Esophagus squamous epithelium (tissue), 5 donors: ENCODE measurements at places on chromosomes 12 and 14.

- no peak for DNase-seq
Measured at GRCh38 chr14:57937676-57938075, 71.8 kb upstream of the SLC35F4 start.

- no peak for DNase-seq
Measured at GRCh38 chr14:51616724-51617409, 34.8 kb upstream of the FRMD6 start.

- no peak for DNase-seq
Measured at GRCh38 chr14:57712102-57712501, 153.8 kb downstream of the SLC35F4 start.

DNA sequence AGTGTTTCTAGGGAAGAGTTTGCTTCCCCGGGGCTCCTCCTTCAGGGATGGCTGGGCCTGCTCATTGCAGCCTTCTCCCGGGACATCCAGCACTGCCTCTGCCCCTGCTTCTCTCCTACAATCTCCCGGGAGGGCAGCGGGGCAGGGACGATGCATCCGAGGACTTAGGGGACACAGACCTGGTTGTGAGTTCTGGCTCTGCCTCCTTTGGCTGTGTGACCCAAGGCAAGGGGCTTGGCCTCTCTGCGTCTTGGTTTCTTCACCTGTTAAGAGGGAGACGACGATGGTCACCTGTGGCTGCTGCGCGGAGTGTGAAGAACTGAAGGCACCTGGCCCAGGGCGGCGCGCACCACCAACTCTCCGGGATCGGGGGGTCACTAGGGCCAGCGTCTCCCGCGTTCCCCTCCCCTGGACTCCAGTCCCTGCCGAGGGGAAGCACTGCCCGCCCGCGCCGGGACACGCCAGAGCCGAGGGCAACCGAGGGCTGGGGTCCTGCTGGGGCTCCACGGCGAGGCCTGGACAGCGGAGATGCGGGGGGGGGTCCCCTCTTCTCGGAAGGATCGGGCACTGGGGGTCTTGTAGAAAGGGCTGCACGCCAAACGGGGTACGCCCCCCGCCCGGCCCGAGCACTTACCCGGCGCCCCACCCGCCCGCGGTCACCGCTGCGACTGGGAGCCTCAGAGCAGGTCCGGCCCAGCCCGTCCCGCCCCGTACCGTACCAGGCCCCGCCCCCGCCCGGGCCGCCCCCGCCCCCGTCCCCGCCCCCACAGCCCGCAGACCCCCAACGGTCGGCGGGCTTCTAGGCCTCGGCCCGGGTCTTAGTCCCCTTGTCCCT, at the start of gene HVCN1:
Gene HVCN1 (minus strand): TSS at position 670 of the 835 bp plus-strand sequence. CDS start 5,870 bp downstream, outside the sequence.
- no peak for DNase-seq

DNA sequence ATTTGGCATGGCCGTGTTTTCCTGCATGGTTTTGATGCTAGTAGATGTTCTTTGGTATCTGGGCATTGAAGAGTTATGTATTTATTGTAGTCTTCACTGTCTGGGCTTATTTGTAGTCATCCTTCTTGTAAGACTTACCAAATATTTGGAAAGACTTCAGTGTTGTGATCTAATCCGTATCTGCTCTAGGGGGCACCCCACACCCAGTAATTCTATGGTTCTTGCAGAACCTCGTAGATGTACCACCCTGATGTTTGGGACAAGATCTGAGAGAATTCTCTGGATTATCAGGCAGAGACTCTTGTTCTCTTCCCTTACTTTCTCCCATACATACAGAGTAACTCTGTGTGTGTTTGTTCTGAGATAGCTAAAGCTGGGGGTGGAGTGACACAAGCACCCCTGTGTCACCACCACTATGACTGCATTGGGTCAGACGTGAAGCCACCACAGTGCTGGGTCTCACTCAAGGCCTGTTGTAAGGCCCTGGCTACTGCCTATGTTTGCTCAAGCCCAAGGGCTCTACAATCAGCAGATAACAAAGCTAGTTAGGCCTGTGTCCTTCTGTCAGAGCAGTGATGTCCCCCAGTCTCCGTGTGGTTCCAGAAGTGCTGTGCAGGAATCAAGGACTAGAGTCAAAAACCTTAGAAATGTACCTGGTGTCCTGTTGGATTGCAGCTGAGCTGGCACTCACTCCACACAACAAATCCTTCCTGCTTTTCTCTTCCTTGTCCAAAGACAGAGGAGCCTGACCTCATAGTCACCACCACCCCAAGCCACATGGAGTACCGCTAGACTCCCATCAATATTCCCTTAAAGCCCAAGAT, 9.6 kb downstream of the RDH16 start:
- no peak for DNase-seq

GRCh38 chr12:94380507-94380906, 79.2 kb downstream of the CEP83 start:
- no peak for DNase-seq

DNA sequence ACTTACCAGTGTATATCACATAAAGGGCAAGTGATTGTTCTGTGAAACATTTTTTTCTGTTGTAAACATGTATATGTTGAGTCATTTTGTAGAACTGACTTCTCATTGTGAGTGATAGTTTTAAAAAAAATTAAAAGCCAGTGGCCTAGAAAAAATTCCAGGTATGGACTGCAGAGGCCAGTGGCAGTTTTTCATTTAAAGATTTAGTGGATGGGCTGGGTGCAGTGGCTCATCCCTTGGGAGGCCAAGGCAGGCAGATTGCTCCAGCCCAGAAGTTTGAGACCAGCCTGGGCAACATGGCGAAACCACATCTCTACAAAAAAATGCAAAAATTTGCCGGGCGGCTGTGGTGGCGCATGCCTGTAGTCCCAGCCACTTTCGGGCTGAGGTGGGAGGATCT, 84.7 kb upstream of the MDM1 start:
- no peak for DNase-seq

DNA sequence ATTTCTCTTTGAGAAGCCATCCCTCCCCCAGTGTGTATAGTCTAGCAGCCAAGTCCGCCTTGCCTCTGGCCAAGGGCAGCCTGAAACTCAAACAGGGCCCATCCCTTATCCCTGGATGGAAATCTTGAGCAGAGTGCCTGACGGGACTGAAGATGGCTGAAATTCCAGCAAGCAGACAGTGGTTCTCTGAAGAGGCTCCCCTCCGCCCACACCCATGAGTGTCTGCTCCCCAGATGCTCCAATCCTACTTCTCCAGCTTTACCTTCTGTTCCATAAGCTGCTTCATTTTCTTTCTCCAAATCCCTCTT, 396.2 kb downstream of the NUAK1 start:
- no peak for DNase-seq

DNA sequence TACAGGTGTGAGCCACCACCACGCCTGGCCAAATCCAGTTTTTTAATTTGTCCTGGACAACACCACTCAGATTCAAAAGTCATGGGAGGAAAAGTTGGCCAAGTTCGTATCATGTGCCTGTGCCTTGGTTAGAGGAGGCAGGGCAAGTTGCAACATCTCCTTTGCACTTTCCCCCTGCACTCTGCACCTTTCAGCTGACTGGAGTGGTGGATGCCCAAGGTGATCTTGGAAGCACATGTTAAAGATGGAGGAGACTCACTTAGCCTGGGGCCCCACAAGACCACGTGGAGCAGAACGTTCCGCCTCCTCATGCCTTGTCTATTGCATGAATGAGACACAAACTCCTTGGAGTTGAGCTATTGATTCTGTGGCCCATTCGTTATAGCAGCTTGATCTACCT, 82.1 kb upstream of the FZD10 start:
- DNase-seq = no peak

- DNase-seq = no peak
Measured at GRCh38 chr12:22246217-22246846, 88.2 kb downstream of the ST8SIA1 start.

GRCh38 chr12:57934819-57935218, 6.5 kb upstream of the ATP23 start:
- no peak for DNase-seq

GRCh38 chr12:13436182-13436581, 239.7 kb downstream of the EMP1 start:
- no peak for DNase-seq

DNA sequence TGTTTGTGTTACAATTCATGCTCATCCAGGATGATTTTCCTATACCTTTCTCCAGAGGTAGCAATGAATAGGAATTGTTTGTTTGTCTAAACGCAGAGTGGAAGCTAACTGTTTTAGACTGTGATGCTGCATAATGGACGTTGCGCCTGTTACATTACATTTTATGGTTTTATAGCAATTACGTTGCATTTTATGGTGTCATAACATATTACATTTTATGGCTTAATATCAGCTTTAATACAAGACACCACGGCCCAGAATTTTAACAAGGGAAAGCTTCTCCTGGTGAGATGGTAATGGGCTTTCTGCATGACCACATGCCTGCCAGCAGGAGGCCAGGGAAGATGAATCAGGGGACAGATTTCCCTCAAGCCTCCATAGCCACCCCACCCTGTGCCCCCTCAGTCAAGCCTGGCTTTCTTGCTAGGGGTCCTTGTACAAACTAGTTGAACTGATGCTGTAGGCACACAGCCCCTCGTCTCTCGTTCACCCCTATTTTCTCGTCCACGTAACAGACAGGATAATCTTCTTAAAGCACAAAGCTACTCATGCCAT, 56.5 kb downstream of the HSPB8 start:
- no peak for DNase-seq

- no peak for DNase-seq
Measured at GRCh38 chr12:2341871-2342270, 289.1 kb downstream of the CACNA1C start.

DNA sequence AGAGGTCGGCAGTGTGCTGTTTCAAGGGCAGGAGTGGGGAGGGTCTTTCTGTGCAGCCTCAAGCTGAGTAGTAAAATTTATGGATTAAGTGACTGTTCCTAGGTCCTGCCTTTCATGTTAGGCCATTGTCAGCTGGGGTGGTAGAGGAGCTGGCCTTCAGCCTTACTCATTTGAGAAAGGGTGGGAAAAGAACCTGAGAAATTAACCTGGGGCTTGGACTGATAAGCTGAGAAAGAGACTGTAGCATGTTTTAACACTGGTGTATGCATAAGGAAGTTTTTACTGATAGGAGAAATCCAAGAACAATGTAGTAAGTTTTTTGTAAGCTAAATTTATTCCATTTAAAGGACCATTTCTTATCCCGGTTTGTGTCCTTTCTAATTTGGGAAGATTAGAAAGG, 20.7 kb downstream of the IFT43 start:
- no peak for DNase-seq

- DNase-seq = no peak
Measured at GRCh38 chr12:53208877-53209463, 1.9 kb upstream of the ITGB7 start.

- no peak for DNase-seq
Measured at GRCh38 chr12:88127099-88127498, 14.8 kb downstream of the CEP290 start.

DNA sequence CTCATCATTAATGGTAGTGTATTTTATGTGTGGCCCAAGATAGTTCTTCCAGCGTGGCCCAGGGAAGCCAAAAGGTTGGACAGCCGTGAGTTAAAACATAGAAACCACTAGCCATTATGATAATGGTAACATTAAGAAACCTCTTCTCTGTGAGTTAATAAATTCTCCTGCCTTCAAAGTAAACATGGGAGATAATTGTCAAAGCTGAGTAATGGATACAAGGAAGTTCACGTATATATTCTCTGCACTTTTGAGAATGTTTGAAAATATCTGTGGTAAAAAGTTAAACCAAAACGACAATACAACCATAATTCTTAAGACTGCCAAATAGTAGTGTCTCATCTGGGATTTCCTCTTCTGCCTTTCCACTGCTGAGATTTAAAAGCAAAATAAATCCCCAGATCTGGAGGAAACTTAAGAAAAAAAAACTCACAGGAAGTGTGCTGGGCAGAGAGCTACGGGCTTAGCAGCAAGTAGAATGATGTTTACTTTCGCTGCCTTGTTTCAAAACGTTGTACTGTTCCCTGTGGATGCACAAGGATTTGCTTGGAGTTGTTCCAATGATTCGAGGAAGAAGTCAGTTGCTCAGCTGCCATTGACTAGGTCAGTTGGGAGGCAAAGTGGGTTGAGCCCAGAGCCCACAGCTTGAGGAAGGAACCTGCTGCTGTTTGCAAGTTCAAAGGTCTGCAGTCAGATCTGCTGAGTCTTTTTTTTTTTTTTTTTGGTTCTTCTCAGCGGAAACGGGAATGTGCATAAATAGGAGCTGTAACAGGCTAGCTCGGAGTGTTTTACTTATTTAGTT, 1.7 kb downstream of the TPCN1 start:
- no peak for DNase-seq

- DNase-seq = no peak
Measured at GRCh38 chr14:30375296-30375892, 183.6 kb upstream of the G2E3 start.

GRCh38 chr12:98757455-98757854, 112.4 kb downstream of the APAF1 start:
- no peak for DNase-seq

DNA sequence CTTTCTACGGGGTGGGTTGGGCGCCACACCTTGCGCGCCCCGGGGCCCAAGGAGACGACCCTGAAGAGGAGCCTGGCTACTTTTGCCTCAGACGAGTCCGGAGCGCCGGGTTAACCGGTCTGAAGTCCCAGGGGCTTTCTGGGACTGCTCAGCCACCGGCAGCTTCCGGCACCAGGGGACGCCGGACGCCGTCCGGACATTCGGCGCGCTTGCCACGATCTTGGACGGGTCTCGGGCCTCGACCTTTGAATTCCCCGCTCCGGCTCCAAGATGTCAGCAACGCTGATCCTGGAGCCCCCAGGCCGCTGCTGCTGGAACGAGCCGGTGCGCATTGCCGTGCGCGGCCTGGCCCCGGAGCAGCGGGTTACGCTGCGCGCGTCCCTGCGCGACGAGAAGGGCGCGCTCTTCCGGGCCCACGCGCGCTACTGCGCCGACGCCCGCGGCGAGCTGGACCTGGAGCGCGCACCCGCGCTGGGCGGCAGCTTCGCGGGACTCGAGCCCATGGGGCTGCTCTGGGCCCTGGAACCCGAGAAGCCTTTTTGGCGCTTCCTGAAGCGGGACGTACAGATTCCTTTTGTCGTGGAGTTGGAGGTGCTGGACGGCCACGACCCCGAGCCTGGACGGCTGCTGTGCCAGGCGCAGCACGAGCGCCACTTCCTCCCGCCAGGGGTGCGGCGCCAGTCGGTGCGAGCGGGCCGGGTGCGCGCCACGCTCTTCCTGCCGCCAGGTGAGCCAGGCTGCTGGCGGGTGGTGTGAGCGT, at the start of gene ACOT4:
Gene ACOT4 (plus strand): TSS at position 184 of the 760 bp plus-strand sequence. CDS start 87 bp downstream, at position 271.
- no peak for DNase-seq

DNA sequence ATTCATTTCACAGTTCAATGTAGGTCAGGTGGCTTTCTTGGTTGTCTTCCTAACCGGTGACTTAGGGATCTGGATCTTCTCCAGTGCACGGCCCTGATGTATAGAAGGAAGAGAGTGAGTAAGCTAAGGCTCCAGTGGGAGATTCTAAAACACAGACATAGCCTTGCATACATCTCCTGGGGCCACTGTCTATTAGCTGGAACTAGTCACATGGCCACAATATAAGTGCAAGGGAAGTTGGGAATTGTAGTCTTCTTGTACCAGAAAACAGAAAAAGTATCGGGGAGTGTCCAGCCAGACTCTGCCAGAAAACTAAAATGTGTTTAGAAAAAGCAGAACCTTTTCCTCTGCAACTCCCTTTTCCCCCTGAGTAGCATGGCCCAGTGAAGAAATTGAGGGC, 531.6 kb downstream of the VRK1 start:
- DNase-seq = no peak
